Stimulated activated naive CD8-positive, alpha-beta T cell treated with anti-CD3 and anti-CD28 coated beads, Interleukin-15, Interleukin-2, amounts not matched to agents 100 U/mL and 50 U/mL, for 24 hours (primary cell): ENCODE measurements at places on chromosomes 2 and 18.

DNA sequence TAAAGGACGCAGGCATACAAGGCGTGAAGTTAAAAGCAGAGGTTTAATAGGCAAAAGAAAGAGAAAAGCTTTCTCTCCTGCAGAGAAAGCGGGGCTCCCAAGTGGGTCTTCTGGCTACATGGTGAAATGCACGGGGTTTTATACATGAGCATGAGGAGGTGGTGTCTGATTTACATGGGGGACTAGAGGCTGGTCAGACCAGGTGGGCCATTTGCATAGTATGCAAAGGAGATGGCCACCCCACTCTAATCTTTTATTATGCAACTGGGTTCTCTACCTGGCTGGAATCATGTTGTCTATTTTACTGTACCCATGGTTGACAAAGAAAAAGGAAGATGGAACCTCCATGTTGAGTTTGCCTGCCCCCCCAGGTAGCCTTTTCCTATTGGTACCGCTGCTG is 356.2 kb downstream of the KCNJ3 start:
- no peak for DNase-seq

- DNase-seq: no peak
These were observed 354.1 kb downstream of the TXNL1 start for GRCh38 chr18:56284319-56284718.

DNA sequence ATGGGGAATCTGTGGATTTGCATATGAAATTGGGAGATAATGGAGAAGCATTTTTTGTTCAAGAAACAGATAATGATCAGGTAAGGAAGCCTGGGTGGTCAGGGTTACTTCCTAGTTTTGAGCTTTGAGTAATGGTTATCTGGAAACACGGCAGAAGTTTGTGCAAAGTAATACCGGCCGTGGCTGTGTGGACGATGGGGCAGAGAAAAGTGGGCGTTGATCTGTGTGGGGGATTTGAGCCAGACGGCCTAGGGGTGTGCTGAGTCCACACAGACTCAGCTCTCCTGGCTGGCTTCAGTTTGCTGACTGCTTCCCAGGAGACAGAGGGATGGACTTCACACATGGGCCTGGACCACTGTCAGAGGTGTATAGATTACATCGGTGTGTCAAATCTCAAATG is 21.3 kb downstream of the LPIN1 start:
- no peak for DNase-seq

GRCh38 chr2:109226128-109226527 is 97.1 kb downstream of the SH3RF3 start:
- DNase-seq: no peak
